ENCODE measurements at places on chromosomes 7 and 10.

- DNase-seq: no peak
These were observed 225.7 kb downstream of the AGMO start for GRCh38 chr7:15336146-15336545.

GRCh38 chr10:11468126-11468742, 143.2 kb downstream of the USP6NL start:
- DNase-seq: no peak

- no peak for DNase-seq
These were observed 5.0 kb downstream of the RHEB start for GRCh38 chr7:151514461-151515275.

- DNase-seq: no peak
These were observed 4.2 kb downstream of the EPHB4 start for GRCh38 chr7:100823140-100823525.

GRCh38 chr7:94047956-94048355, 43.8 kb upstream of the BET1 start:
- no peak for DNase-seq

- DNase-seq: no peak
These were observed 8.6 kb downstream of the BTBD16 start for GRCh38 chr10:122279725-122280141.

DNA sequence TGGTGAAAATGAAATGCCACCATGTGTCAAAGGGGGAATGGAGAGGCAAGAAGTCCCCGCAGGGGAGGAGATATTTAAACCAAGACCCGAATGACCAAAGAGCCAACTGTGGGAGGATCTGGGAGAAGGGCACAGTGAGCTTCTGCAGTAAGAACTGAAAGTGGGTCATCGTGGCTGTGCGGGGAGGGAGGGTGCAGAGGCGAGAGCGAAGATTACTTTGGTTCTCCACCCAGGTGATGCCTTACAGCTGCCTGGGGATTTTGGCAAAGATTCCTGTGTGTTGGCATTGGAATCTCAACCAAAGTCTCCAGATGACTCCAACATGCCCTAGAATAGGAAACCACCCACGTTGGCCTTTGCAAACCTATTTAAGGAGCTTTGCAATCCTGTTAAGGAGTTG, 44.2 kb upstream of the ADAM12 start:
- DNase-seq: no peak

DNA sequence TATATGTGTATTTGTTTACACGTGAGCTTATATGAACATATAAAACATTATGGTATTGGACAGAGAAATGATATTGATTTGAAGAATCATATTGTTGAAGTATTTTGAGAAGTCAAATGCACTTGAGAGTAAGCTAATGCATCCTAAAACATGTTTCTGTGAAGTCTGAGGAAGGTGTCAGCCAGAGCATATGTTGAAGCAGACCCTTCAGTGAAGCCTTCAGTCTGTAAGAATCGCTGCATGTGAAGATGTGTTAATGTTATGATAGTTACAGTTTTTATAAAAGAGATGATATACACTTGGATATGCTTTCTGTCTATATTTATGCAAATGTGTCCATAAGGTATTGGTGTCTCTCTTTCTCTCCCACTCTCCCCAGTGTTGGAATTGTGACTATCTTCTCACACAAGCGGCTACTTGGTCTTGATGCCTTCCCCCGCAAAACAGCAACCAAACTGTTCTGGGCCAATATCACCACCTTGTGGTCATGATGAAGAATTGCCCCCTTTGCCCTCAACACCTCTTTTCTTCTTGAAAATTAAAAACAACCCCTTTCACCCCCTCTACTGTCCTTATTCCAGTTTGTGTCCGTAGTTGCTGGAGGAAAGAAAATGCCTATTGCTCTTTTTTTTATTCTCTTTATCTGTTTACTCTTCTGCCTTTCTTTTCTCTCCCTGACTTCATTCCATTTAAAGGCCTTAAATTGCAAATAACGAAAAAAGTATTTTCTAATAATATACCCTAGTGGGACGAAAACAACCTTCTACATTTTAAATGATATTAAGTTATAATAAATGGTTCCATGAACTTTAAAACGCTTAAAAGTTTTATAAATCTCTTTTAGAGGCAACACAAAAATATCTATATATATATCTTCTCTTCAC, 64.9 kb downstream of the IKZF1 start:
- DNase-seq: no peak

DNA sequence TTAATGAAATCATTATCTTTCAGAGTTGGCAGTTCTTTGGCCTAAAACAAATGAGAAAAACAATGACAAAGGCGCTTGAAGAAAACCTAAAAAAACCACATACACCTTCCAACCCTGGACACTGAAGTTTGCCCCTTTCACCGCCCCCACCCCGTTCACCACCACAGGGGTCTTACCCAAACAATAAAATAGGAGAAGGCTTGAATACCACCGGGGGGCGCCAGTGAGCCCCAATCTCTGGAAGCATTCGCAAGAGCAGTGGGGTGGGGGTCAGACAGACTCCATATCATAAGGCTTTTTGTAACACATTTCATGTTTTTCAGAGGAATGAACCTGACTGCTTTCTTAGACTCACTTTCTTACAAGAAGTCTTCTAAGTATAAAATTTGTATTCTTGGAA, 163.6 kb downstream of the PIP4K2A start:
- peak; percentile 70 for DNase-seq

GRCh38 chr7:158097106-158097452, 490.5 kb downstream of the PTPRN2 start:
- DNase-seq: no peak

DNA sequence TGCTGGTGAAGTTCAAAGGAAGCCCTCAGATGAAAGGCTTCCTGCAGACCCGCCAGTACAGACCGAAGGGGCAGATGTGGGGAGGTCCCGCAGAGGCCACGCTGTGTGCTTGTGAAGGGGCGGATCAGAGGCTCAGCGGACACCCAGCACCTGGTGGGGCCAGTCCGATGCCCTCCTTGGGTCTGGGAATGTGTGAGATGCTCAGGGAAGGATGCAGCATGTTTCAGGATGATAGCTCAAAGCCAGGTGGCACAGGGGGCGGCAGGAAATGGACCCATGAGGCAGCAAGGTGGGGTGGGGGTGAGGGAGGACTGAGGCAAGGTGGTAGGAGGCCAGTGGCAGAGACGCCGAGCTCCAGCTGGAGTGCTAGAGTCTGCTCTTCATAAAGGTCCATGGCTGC, 27.9 kb upstream of the HSPA12A start:
- no peak for DNase-seq

DNA sequence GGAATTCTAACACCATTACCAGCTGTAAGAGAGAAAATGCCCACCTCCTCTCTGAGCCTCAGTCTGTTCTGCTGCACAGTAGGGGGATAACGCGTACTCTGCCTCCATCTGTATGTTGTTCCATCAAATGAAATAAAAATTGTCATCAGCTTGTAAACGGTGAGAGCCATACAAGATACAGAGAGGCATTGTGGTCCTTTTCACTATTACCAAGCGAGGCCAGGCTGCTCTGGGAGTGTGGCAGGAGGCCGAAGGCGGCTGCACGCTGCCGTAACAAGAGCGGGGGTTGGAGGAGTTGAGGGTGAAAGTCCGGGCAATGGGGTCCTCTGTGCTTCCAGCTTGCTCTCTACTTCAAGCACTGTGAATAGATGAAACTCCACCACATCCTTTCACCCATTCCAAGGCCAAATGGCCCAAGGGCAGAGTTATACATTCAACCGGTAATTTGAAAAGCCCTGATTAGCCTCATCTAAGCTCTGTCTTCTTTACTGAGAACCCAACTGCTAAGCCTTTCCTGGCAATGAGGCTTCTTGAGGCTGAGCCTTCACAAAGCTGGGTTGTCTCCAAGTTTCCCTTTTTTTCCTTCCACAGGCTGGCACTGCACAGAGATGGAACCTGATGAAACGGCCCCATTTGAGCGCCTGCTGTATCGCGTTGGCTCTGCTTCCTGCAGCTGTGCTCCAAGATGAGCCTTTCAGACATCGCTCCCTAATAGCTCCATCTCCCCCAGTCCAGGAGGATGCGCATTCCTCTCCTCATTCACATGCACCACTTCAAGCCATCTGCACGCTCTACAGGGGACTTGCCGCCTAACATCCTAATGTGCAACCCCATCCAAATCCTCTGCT, 47.2 kb downstream of the PYROXD2 start:
- DNase-seq: no peak

DNA sequence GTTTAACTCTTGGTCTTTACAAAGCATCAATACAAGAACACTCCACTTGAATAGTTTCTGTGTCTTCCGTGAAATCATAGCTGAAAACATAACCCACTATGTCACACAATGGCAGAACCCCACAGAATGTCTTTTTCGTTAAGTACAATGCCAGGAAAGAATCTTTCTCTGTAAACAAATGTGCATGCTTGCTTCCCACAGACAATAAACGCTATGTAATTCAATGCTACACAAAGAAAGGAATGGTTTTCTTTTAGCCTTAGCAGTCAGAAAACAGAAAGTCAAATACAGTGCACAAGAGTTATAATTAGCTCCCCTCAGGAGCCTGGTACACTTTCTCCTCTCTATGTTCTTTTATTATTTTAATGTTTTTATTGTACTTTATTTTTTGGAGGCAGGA, 186.1 kb downstream of the SRPK2 start:
- DNase-seq: no peak

DNA sequence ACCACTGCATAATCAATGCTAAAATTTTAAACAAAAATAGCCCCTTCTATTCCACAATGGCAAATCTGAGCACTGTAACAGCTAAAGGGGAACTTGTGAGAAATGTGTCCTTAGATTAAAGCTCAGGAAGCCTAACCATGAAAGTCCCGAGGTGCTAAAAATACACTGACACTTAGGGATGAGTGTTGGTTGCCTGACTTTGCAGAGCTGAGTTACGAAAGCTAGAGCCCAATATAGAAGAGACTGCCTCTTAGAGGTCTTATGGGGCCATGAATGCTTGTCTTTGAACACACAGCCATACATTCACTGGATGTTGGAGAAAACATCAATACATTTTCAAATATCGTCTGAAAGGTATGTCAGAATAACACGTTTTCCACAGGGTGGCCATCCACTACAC, 209.7 kb downstream of the LHFPL3 start:
- DNase-seq: no peak

- DNase-seq: no peak
These were observed 25.2 kb downstream of the ATRNL1 start for GRCh38 chr10:115118346-115118745.

- no peak for DNase-seq
These were observed 215.5 kb downstream of the GATA3 start for GRCh38 chr10:8269976-8270375.

- DNase-seq: peak; percentile 29
These were observed 782 bp downstream of the IFIT5 start for GRCh38 chr10:89414879-89415821.

DNA sequence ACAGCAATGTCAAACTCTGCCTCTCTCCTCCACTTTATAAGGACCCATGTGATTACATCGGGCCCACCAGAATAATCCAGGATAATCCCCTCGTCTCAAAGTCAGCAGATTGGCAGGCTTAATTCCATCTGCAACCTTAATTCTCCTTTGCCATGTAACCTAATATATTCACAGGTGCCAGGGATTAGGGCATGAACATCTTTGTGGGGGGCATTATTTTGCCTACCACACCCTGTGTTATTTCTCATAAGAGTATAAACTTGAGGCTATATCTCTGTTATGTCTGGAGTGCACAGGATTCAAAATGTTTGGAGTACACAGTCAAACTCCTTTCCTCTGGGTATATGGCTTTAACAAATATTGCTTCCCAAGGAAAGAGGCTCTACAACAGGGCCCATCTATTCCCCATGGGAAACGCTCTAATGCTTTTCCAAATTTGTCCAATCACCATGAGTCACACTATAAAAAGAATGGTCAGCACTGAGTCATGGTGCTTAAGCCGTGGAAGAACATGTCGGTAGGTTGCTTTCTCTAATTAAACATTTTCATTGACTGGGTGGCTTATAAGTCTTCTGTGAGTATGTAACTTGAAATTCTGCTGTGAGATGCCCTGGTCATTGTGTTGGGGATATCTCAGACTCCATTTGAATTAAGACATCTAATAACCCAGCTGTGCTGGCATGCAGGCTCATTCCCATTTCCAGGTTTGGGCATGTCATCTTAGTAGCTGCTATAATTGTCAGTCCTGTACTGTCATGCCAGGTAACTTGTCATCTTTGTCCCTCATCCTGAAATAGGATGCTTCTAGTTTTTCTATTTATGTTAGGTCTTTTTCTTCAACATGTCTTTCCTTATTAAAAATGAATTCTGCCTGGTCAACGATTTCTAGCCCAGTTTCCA, 11.5 kb upstream of the AKR1B10 start:
- DNase-seq: no peak

DNA sequence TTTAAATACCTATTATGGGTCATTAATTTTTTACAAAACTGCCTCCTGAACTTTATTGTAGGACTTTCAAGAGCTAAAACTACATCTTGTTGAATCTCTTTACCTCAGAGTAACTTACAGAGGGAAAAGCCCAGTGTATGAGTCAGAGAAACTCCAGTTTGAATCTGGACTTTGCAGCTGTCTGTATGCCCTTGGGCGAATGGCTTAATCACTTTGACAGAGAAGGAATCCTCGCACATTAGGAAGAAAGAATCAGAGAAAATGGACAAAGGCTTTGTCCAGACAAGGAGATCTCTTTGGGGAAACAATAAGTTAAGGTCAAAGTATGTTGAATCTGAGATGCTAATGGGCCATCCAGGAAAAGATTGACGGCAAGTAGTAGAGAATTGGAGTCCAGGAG, 484.2 kb upstream of the CELF2 start:
- no peak for DNase-seq
